B cell (primary cell): ENCODE measurements at places on chromosomes 3 and 15. TPM values are rescaled to one million over a fixed set of nuclear protein-coding genes. Genes with fewer than 3 reads are reported as not detected.

Gene ROBO2
- not detected in 2 replicates for polyA plus RNA-seq

Gene IMPG2
- polyA plus RNA-seq = 0.21 and 0.22 TPM in 2 replicates

Gene TUBGCP4
- polyA plus RNA-seq = 9.4 and 10.0 TPM in 2 replicates

DNA sequence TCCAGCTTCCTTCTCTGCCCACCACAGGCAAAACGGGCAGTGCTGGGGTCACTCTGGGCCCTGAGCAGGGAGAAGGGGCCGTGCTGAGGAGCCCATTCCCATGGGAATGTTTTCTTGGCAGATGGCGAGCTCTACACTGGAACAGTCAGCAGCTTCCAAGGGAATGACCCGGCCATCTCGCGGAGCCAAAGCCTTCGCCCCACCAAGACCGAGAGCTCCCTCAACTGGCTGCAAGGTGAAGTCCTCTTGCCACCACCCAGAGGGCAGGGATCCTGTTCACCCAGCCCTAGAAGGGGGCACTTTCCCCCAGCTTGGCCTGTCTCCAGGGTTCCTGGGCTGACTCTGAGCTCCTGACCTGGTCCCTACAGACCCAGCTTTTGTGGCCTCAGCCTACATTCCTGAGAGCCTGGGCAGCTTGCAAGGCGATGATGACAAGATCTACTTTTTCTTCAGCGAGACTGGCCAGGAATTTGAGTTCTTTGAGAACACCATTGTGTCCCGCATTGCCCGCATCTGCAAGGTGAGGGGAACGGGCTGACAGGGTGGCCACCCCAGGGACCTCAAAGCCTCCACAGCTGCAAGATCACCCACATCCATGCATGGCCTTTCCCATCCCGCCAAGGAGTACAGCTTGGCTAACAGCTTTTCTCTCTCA lies 12.4 kb downstream of the CIB1 start:
- H3K27ac ChIP-seq = peak overlapping the region; percentile 39
- H3K27me3 ChIP-seq = no peaks in the 10 kb centered on the region
- H3K36me3 ChIP-seq = peaks cover 3% of the 10 kb centered on the region
- no peak overlapping the region for H3K4me3 ChIP-seq

DNA sequence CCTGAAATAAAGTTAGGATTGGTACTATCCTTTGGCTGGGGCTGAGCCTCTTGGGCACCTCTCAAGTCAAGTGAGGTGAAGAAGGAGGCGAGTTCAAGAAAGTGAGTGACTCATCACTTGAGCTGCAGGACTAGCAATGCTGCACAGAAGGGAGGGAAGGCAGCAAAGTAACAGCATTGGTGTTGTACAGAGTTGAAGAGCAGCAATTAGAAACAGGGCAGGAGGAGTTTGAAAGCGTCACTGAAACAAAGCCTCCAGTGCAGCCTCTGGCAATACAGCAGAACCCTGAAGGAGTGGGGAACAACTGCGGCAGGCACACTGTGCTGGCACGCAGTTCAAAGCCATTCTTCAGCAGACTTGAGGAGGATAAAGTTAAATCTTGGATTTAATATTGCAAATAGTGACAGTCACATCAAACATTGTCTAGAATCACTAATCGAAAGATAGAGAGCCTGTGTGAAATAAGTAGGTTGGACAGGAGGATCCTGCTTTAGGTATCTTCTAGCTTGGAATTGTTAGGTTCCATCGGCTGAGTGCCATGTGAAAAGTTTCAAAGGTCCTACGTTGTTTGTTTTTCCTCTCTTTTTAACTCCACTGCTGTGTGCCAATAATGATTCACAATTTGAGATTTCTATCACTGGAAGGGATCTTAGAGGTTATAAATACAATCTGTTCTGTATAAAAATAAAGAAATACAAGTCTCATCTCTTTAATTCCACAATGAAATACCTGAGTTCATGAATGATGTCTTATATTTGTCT lies 479.8 kb downstream of the NAALADL2 start:
- no peak for DNase-seq
- no peaks in the 10 kb centered on the region for H3K36me3 ChIP-seq
- H3K27ac ChIP-seq = no peak overlapping the region
- no peaks in the 10 kb centered on the region for H3K27me3 ChIP-seq
- H3K4me1 ChIP-seq = no peaks in the 10 kb centered on the region
- H3K4me3 ChIP-seq = no peak overlapping the region
